ENCODE measurements at places on chromosomes 2 and 18. TPM values are rescaled to one million over a fixed set of nuclear protein-coding genes. Genes with fewer than 3 reads are reported as not detected.

Gene MPP4
- 140 TPM for total RNA-seq

Gene IL36RN
- total RNA-seq, result not detected

Gene FOXI3
- total RNA-seq, result not detected

Gene REG3G
- total RNA-seq, result not detected

Gene GALNT13
- 0.75 TPM for total RNA-seq

Gene SLC9A4
- total RNA-seq, result 0.06 TPM

Gene ABCG5
- total RNA-seq, result not detected

Gene CNGA3
- 0.58 TPM for total RNA-seq

Gene KCNG2
- total RNA-seq, result 0.13 TPM

Gene TEX44
- total RNA-seq, result not detected

Gene CYP26B1
- total RNA-seq, result 2.1 TPM

Gene COLEC11
- not detected for total RNA-seq

GRCh38 chr2:127654838-127655175 is 8.9 kb downstream of the GPR17 start:
- no peak for DNase-seq

DNA sequence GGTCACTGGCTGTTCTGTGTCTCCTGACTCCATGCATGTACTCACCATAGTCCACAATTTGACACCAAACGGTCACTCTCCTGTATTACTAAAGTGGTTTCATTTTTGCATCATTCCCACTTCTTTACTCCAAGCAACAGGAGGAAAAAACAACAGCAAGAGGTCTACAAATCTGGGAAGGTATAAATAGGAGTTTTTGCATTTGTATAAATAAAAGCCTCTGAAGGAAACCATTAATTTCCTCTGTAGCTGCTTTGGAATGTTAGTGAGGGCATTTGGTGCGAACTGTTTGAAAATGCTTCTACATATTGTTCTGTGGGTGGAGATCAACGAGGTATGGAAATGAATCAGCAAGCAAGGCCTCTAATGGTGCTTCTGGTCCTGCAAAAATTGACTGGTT is 148.5 kb upstream of the DLX2 start:
- no peak for DNase-seq

- DNase-seq, result no peak
These were observed 229.1 kb upstream of the SLC14A2 start for GRCh38 chr18:45386041-45386655.

- DNase-seq, result peak; percentile 87
These were observed 30.3 kb downstream of the MAIP1 start for GRCh38 chr2:199985625-199986207.

DNA sequence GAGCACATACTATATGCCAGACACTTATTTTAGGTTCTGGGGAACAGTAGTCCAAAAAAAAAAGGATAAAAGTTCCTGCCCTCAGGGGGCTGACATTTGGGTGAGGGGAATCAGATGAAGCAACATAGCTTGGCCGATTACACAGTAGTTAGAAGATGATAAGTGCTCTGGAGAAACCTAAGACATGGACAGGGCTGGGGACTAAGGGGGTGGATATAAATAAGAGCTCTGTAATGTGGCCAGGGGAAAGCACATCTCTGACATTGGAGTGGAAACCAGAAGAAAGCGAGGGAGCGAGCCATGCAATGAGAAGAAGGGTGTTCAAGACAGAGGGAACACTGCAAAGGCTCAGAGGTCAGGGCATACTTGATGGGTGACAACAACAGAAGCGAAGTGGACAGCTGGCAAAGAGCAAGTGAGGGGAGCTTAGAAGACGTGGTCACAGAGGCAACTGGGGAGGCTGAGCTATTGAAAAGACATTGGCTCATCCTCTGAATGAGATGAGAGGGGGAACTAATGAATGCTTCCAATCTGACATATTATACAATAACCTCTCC is 11.4 kb downstream of the TMEM182 start:
- DNase-seq, result no peak

DNA sequence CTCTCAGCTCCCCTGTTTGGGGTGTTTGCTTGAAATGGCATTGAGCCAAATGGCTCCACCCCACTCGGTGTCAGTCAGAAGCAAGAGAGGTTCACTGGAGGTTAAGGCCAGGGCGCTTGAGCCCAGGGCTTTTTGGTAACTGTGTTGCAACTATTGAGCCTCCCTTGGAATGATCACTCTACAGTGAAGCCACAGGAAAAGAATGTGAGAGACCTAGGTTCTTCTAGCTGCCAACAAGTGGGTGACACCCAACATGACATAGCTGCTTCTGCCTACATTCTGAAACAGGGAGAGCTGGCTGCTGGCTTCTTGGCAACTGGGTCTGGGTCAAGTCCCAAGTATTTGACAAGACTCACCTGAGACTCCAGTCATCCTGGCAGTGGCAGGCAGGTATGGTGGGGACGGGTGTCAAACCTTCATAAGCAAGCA is 7.1 kb upstream of the GRHL1 start:
- no peak for DNase-seq

DNA sequence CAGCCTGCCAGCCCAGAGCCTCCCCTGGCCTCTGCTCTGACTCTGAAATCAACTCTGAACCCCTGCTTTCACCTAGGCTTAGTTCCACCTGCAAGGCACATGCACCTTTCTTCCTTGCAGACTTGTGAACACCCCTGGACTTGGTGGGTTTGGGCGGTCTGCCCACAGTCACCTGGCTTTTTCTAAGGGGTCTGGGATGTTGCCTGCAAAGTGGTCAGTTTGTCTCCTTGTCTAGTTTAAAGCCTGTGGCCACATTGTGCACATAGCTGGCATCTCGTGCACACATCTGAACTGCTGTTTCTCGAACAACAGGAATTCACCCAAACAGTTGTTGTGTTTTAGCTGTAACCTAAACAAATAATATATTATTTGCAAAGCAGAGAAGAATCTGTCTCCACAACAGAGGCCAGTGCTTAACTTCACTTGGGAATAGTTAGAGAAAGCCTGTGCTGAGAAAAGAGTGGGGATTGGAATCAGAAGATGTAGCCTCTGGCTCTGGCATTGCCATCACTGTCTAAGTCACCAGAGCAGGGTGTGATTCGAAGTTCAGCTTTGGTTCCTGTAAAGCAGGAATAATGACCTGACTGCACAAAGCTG is 108.5 kb downstream of the TMEM18 start:
- no peak for DNase-seq

GRCh38 chr2:155266583-155266982 is 568.1 kb downstream of the KCNJ3 start:
- no peak for DNase-seq

DNA sequence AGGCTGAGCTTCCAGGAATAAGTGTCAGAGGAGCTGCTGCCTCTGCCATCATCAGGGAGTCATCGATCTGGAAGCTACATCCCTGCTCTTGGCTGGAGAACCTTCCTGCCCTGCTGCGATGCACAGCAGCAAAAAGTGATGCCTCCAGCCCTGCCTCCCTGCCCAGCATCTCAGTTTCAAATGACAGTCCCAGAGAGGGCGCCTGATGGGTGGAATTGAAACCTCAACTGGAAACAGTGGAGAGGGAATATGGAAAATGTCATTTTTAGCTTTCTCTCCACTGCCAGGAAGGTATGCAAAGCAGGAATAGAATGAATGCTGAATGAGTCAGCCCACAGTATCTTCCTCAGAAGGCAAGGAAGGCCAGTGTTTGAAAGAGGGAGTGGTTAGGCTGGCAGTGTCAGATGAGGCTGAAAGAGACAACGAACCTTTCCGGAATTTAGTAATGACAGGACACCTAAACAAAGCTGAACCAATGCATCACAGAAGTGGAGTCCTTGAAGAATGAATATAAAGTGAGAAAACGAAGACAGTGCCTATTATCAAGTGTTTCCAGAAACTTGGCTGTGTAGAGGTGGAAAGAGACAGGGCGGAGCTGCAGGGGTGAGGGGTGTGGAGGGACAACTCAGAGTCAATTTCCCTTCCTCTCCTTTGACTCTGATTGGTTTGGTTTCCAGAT is 153.9 kb upstream of the NDUFV2 start:
- DNase-seq, result peak; percentile 90

DNA sequence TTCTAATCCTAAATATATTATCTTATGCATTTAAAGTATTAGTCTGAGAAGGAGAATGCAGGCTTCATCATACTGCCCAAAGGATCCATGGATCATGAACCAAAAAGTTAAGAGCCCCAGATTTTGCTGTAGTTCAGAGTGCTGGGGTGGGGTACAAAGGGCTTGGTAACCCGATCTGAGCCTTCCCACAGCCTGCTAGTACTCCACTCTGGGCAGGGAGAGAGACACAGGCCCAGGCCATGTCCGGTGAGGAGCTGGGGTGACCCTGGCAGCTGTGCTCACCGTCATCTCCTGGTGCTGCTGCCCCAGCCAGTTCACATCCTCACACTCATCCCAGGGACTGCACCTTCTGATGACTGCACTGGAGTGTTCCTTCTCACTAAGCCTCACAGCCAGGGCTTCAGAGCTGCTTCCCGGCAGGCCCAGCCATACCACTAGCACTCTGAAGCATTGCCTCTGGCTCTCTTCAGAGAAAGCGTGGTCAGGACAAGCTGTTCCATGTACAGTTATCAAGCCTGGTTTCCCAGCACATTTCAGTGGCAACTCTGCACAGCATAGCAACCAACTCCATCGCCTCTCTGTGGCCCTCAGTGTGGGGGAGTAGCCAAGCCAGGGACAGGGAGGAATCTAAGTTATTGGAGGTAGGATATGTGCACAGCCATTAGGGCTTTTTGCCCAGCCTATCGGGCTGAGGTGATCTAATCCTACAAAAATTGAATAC is 189.0 kb upstream of the CTAGE1 start:
- DNase-seq, result no peak

DNA sequence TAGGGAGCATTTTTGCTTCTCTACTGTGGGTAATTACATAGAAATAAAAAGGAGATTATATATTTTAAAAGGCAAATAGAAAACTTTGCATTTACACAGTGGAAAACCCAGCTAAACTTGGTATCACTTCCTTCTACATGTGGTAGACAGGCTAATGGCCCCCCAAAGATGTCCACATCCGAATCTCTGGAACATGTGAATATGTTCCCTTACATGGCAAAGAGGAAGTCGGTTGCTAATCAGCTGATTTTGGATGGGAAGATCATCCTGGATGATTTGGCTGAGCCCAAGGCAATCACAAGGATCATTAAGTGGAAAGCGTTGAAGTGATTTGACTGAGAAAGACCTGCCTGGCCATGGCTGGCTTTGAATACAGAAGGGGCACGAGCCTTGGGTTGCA is 26.2 kb downstream of the CREG2 start:
- no peak for DNase-seq

- DNase-seq, result no peak
These were observed 132.8 kb downstream of the L3MBTL4 start for GRCh38 chr18:6281874-6282273.

DNA sequence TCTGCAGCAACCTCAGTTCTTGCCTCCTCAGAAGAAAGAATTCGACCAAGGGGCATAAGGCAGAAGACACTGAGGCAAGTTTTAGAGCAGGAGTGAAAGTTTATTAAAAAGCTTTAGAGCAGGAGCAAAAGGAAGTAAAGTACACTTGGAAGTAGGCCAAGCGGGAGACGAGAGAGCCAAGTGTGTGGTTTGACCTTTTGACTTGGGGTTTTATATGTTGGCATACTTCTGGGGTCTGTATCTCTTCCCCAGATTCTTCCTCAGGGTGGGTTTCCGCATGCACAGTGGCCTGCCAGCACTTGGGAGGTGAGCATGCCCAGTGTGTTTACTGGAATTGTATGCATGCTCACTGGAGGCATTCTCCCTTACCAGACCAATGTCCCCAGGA is 59.3 kb upstream of the ANKRD44 start:
- no peak for DNase-seq

- DNase-seq, result no peak
These were observed 67.6 kb upstream of the PXDN start for GRCh38 chr2:1811971-1812350.

GRCh38 chr18:45109271-45109670 is 428.6 kb downstream of the SETBP1 start:
- DNase-seq, result no peak

- peak; percentile 39 for DNase-seq
These were observed 27.7 kb upstream of the SMCHD1 start for GRCh38 chr18:2627821-2628276.

DNA sequence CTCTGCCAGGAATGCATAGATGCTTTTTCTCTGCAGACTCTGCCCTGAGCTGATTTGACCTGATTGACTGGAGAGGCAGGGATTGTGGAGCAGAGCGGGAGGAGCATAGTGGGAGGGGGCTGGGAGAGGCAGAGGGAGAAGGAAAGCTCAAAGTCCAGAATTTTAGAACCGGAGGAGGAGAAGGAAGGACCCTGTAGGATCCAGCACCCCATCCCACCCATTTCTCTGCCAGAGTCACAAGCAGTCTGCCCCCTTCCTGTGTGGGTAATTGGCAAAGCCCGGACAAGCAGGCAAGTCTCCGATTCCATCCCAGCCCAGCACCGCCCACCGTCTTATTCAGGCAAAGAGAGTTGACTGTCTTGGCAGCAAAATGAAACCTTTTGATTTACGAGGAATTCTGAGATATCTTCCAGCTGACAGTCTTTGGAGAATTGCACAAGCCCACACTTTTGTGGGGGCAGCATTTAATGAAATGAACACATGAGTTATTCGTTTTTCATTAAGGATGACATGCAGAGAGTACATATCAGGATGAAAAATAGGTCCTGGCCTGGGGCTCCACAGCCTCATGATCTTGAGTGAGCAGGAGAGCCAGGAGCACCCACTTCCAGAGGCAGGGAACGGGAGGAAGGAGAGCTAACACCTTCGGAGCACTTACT is 103.1 kb downstream of the MCFD2 start:
- DNase-seq, result peak; percentile 66

- no peak for DNase-seq
These were observed 31.4 kb downstream of the IL18R1 start for GRCh38 chr2:102386867-102387541.

DNA sequence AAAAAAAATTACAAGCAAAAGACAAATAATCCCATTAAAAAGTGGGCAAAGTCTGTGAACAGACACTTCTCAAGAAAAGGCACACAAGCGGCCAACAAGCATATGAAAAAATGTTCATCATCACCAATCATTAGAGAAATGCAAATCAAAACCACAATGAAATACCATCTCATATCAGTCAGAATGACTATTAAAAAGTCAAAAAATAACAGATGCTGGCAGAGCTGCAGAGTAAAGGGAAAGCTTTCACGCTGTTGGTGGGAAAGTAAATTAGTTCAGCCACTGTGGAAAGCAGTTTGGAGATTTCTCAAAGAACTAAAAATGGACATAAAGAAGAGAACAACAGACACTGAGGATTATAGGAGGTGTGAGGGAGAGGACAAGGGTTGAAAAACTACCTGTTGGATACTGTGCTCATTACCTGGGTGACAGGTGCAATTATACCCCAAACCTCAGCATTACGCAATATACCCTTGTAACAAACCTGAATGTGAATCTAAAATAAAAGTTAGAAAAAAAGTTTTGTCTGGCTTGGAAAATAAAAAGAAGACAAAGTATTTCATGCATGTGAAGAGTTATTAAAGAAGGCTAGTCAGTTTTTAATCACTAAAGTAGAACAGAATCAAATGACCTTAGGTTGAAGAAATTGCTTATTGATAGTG is 8.7 kb upstream of the ACSL3 start:
- DNase-seq, result peak; percentile 41

All from LHCN-M2 (cell line).